ENCODE measurements at places on chromosomes 1 and 21. TPM values are rescaled to one million over a fixed set of nuclear protein-coding genes. Genes with fewer than 3 reads are reported as not detected.

Gene PRMT2
- total RNA-seq = 123 TPM

DNA sequence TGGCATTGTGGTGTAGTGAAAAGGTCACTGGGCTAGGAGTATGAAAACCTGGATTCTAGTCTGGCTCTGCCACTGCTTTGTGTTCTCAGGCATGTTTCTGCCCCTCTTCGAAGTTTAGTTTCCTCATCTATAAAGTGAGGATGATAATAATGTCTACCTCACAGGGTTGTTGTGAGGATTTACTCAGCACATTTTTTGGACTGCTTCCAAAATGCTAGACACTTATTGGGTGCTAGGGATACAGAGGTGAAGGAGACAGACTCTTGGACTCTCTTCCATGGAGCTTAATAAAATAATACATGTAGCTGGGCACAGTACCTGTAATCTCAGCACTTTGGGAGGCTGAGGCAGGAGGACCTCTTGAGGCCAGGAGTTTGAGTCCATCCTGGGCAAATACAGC is 3.6 kb downstream of the KIF2C start:
- DNase-seq = no peak

DNA sequence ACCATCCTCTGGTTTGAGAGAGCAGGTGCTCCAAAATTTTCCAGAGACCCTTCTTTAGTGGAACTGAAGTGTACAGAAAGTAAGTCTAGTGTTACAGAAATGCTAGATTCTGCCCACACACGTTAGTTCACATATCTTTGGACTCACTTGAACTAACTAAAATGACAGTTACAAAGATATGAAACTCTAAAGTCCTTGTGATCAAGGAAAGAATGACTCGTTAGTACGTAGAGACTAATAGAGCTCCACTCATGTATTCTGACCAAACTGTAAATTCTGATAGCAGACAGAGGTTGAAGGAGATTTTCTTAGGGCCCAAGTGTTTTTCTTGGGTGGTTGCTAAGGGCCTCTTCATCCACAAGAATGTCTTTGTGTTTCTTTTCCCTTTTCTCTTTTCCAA is 491.5 kb upstream of the B3GALT2 start:
- no peak for DNase-seq

Gene MAP3K7CL
- 9.6 TPM for total RNA-seq

DNA sequence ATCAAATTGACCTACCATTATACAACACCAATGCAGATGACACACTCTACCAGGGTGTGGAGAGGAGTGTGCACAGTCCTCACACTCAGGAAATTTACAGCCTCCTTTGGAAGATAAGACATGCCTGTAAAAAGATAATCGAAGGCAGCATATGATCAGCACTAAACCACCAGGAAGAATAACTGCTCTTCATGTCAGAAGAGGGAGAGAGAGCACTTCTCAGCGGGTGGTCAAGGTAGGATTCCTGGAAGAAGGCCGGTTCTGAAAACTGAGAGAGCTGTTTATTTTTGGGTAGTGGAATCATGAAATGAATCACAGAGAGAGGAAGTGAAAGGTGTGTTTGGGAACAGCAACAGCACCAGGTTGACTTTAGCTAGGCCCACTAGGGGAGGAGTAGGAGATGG is 14.0 kb upstream of the ZNF697 start:
- no peak for DNase-seq

Gene OXCT2
- 0.65 TPM for total RNA-seq

All from renal cortical epithelial cell (primary cell).